ENCODE measurements at places on chromosomes 3 and 15. TPM values are rescaled to one million over a fixed set of nuclear protein-coding genes. Genes with fewer than 3 reads are reported as not detected.

DNA sequence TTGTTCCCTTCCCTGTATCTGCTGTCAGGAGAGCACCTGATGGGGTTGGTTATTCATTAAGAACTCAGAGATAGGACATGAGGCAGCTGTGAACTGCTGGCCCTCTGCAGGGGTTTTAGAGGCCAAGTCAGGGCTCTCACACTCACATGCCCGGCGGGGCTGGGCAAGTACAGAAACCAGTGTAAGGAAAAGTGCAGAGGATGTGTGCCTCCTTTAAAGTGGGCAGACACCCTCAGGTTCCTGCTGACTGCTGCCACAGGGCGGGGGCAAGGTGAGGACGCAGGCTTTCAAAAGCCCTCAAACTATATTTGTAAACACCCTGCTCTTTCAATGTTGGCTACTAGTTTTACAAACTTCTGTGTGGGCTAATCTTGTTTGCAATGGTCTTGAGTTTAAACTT is 22.4 kb downstream of the CXCR6 start:
- DNase-seq = no peak
- no peak overlapping the region for H3K4me3 ChIP-seq
- H3K27ac ChIP-seq = no peak overlapping the region
- no peaks in the 10 kb centered on the region for H3K27me3 ChIP-seq

DNA sequence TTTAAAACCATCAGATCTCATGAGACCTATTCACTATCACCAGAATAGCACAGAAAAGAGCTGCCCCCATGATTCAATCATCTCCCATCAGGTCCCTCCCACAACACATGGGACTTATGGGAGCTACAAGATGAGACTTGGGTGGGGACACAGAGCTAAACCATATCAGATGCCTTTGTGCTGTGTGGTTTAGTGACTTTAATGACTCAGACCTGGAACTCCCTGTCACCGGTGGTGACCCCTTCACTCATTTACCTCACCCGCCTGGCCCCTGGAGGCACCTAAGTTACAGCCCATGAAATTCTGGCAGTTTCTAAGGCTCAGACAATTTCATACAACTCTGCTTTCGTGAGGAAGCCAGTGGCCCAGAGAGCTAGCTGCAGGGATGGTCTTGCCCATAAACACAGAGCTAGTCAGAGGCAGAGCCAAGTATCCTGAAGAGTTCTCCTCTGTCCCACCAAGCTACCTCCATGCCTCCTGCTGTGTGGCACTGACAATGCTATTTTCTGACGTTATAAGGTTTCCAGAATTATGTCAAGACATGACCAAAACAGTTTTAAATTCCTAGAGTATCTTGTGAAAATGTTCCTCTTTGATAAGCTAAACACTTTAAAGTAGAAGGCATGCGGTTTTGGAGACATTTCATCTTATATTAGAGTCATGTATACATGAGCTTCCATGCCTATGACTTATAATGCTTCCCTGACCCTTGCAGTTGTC is 231.1 kb upstream of the IL12A start:
- peaks cover 18% of the 10 kb centered on the region for H3K4me1 ChIP-seq
- H3K36me3 ChIP-seq = peaks cover 36% of the 10 kb centered on the region
- no peak for DNase-seq
- no peak overlapping the region for H3K4me3 ChIP-seq

CCDC39 gene
- not detected for total RNA-seq

RTP1 gene
- total RNA-seq = not detected

DNA sequence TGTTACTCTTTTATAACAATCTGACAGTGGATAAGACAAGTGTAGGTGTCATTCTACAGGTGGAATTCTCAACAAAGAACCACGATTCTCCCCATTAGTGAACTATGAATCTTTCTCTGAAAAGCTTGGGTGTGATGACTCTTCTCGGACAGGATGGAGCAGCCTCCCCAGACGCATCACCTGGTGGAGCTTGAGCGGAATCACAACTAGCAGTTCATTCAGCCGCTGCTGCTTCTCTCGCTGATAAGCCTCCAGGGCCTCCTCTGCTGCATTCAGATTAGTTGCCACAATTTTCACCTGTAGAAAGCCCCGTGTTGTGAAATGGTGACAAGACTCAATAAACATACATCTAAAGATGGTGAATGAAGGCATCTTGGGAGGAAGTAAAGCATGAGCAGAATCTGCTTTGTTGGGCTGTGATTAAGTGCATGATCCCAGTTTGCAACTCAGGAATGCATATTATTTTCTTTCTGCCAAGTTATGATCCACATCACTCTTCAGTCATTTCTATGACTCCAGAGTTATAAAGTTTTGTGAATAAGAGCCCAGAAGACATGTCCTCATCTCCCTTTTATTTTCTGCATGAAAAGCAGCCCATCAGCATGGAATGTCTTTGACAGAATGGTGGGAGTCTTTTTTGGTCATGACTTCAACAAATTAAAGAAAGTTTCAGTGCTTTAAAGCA is 93.6 kb downstream of the BOC start:
- H3K36me3 ChIP-seq = peaks cover 2% of the 10 kb centered on the region
- no peak overlapping the region for H3K27ac ChIP-seq
- no peak for DNase-seq
- no peak overlapping the region for H3K4me3 ChIP-seq

DNA sequence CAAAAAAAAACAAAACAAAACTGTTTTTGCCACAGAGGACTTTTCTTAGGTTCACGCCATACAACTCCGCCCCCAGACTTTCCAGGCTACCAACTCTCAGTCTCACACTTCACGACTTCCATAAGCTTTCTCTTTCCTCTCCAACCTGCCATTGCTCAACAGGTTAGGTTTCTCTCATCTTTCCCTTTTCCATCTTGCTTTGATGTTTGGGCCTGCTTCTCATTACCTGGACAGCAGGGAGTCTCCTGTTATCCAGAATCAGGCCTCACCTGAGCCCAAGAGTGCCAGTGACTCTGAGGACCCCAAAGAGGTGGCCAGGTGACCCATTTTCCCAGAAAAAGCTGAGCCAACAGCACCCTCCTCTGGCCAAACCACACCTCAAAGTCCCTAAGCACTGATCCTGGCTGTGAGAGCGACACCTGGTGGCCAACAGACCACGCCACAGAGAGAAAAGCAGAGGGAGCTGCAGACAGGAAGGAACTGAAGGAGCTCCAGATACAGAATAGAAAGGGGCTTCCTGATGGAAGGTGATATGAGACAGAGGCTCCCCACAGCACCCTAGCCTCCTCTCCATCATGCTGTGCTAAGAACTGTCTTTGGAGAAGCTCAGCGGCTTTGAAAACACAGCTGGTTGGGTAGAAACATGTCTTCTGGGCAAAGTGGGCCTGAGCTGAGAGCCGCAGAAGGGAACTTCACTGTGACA is 4.0 kb downstream of the CCDC51 start:
- peaks cover 52% of the 10 kb centered on the region for H3K4me1 ChIP-seq
- no peak overlapping the region for H3K27ac ChIP-seq
- peak; percentile 61 for DNase-seq
- no peaks in the 10 kb centered on the region for H3K27me3 ChIP-seq

CCDC80 gene
- 134 TPM for total RNA-seq

- peaks cover 4% of the 10 kb centered on the region for H3K4me1 ChIP-seq
- H3K27me3 ChIP-seq = no peaks in the 10 kb centered on the region
- no peak overlapping the region for H3K4me3 ChIP-seq
- no peaks in the 10 kb centered on the region for H3K36me3 ChIP-seq
- no peak for DNase-seq
Measured at GRCh38 chr15:62748196-62748595, 294.4 kb upstream of the TPM1 start.

- H3K36me3 ChIP-seq = peaks cover 2% of the 10 kb centered on the region
- peaks cover 27% of the 10 kb centered on the region for H3K4me1 ChIP-seq
- no peak for DNase-seq
- H3K27ac ChIP-seq = no peak overlapping the region
- no peaks in the 10 kb centered on the region for H3K27me3 ChIP-seq
- no peak overlapping the region for H3K4me3 ChIP-seq
Measured at GRCh38 chr3:18087988-18088387, 337.2 kb downstream of the SATB1 start.

- peaks cover 9% of the 10 kb centered on the region for H3K4me1 ChIP-seq
- no peak for DNase-seq
- peaks cover 8% of the 10 kb centered on the region for H3K36me3 ChIP-seq
- H3K27me3 ChIP-seq = no peaks in the 10 kb centered on the region
- H3K4me3 ChIP-seq = no peak overlapping the region
- H3K27ac ChIP-seq = no peak overlapping the region
Measured at GRCh38 chr15:57205996-57206395, 170.3 kb upstream of the CGNL1 start.

DNA sequence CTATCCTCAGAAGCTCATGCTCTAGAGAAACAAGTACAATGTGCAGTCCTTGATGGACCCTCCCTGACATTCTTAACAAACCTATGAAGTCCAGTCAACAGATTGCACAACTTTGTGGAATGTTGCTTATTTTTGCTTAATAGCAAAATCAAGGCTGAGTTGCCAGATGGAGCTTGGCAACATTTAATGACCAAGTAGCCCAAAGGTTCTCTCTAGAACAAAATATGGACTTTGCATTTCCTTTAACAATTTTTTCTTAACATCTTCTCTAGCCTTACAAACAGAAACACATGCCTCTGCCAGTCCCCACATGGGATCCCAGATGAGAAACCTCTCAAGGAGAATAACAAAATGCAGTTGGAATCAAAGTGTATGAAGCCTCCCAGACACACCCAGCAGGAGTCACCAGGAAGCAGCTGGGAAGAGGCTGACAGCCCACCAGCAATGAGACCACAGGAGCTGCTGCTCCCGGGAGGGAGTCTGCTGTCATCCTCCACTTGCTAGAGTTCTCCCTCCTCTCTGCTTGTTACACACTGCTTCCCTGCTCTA is 422.5 kb upstream of the CDIN1 start:
- no peaks in the 10 kb centered on the region for H3K27me3 ChIP-seq
- H3K4me3 ChIP-seq = no peak overlapping the region
- DNase-seq = no peak
- peaks cover 2% of the 10 kb centered on the region for H3K36me3 ChIP-seq

GRCh38 chr15:29942143-29942542 is 119.9 kb upstream of the TJP1 start:
- no peak overlapping the region for H3K27ac ChIP-seq
- DNase-seq = no peak
- H3K27me3 ChIP-seq = no peaks in the 10 kb centered on the region
- peaks cover 29% of the 10 kb centered on the region for H3K4me1 ChIP-seq

NR2F2 gene
- 128 TPM for total RNA-seq

DNA sequence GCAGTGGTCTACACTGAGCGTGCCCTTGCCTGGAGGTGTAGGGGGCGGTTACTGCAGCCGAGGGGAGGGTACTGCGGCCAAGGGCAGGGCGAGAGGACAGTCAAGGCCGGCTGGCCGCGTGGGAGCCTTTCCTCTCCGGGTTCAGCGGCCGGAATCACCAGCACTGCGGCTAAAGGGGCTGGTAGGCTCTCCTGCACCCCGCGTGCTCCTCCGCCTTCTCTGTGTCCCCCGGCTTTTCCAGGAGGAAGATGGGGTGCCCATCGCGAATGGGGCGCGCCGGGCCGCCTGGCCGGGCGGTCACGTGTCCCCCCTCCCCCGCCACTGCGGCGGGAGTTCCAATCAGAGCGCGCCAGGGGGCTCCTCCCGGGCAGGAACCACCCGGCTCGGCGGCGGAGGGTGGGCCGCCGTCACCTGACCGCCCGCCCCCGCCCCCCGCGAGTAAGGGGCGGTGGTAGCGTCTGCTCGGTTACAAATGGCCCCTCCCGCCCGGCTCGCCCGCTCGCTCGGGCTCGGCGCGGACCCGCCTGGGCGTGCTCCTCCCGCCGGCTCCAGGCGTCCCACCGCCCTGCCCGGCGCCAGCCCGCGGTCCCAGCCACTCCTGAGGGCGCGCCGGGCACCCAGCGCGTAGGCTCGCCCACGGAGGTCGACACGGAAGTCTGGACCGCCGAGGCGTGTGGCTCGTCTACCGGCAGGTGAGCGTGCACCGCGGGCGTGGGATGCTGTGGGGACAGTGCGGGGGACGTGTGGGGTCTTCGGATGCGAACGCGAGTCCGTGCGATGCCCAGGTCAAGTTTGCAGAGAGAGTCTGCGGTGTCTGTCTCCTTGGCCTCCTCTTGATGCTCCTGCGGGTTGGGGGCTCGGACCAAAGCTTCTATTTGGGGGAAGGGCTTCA is 242.6 kb upstream of the TOPAZ1 start:
- H3K27ac ChIP-seq = no peak overlapping the region
- DNase-seq = peak; percentile 68
- peaks cover 92% of the 10 kb centered on the region for H3K27me3 ChIP-seq
- H3K4me1 ChIP-seq = peaks cover 38% of the 10 kb centered on the region
- peak overlapping the region; percentile 66 for H3K4me3 ChIP-seq

GRCh38 chr3:52779837-52780585 is 2.6 kb downstream of the ITIH1 start:
- H3K4me1 ChIP-seq = no peaks in the 10 kb centered on the region
- H3K27me3 ChIP-seq = peaks cover 42% of the 10 kb centered on the region
- H3K27ac ChIP-seq = no peak overlapping the region
- no peaks in the 10 kb centered on the region for H3K36me3 ChIP-seq

MUC20 gene
- total RNA-seq = 8.7 TPM

TRA2B gene
- 222 TPM for total RNA-seq

GRCh38 chr3:59318881-59319280 is 269.1 kb upstream of the CFAP20DC start:
- peaks cover 10% of the 10 kb centered on the region for H3K4me1 ChIP-seq
- H3K36me3 ChIP-seq = no peaks in the 10 kb centered on the region
- no peak for DNase-seq
- no peak overlapping the region for H3K27ac ChIP-seq

DNA sequence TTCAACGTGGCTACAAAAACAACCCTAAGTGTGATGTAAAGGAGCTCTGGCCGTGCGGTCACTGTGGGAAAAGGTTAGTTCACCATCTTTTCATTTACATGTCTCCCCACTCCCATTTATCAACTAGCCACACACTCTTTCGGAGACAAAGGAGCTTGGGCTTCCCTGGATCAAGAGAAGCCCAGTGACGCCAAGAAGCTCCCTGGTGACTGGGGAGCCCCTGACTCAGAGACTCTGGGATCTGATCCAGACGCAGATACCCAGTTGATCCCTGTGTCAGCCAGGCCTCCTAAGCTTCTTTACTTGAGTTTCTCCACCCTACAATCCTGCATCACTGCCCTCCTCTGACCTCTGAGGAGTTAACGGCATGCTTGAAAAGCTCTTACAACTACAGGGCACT is 43.9 kb downstream of the HEG1 start:
- peaks cover 9% of the 10 kb centered on the region for H3K36me3 ChIP-seq
- H3K4me1 ChIP-seq = no peaks in the 10 kb centered on the region
- H3K4me3 ChIP-seq = no peak overlapping the region
- no peak overlapping the region for H3K27ac ChIP-seq

MESP2 gene
- total RNA-seq = not detected

DNA sequence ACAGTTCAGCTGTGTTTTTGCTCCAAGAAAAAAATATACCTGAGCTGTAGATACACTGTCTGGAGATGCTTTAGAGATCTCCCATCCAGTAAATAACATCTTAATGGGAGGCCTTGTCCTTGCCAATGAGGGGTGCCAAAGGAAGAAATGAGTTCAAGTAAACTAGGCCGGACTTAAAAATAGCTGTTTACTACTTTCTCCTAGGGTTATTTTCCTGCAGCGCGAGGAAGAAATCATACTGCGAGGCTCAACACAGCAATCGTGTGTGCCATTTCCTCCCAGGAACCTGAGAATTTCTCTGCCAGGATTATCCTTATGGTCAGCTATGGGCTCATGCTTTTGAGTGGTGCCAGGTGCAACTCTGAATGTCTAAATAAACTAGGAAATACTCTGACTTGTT is 71.9 kb downstream of the CMTM8 start:
- peaks cover 8% of the 10 kb centered on the region for H3K4me1 ChIP-seq
- H3K27me3 ChIP-seq = no peaks in the 10 kb centered on the region
- H3K27ac ChIP-seq = no peak overlapping the region
- no peak overlapping the region for H3K4me3 ChIP-seq
- no peaks in the 10 kb centered on the region for H3K36me3 ChIP-seq

- H3K36me3 ChIP-seq = peaks cover 28% of the 10 kb centered on the region
- no peak overlapping the region for H3K27ac ChIP-seq
- H3K4me3 ChIP-seq = no peak overlapping the region
- no peak for DNase-seq
- H3K27me3 ChIP-seq = no peaks in the 10 kb centered on the region
- H3K4me1 ChIP-seq = no peaks in the 10 kb centered on the region
Measured at GRCh38 chr15:49187549-49188245, 17.6 kb downstream of the GALK2 start.

ROPN1 gene
- total RNA-seq = not detected

GOLGB1 gene
- 80.5 TPM for total RNA-seq

All from mesothelial cell of epicardium (in vitro differentiated cells).